EH (cell line): ENCODE measurements at places on chromosomes 13 and 19.

GRCh38 chr19:47146920-47147319 is 16.3 kb downstream of the SAE1 start:
- no peak for DNase-seq

DNA sequence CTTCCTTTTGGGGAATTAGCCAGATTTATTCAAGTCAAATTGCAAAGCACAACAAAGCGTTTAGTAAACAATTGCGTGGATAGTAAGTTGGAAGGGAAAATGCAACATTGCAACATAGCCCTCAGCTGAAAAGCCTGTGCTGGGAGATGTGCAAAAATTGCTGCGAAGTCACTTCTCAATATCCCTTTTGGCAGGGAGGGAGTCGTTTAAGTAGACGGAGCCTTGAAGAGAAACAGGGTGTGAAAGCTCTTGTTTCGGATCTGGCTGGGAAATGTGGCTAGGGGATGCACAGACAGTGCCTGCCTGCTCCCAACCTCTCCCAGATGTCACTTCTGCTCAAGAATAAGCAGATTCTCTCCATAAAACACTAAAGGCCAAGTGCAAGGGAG is 56.8 kb downstream of the SLC7A1 start:
- DNase-seq, result no peak

- peak; percentile 89 for DNase-seq
Measured at GRCh38 chr19:47483800-47484690, at the start of gene KPTN. KPTN (minus strand) TSS chr19:47484219; CDS start chr19:47484160, 59 bp downstream.

DNA sequence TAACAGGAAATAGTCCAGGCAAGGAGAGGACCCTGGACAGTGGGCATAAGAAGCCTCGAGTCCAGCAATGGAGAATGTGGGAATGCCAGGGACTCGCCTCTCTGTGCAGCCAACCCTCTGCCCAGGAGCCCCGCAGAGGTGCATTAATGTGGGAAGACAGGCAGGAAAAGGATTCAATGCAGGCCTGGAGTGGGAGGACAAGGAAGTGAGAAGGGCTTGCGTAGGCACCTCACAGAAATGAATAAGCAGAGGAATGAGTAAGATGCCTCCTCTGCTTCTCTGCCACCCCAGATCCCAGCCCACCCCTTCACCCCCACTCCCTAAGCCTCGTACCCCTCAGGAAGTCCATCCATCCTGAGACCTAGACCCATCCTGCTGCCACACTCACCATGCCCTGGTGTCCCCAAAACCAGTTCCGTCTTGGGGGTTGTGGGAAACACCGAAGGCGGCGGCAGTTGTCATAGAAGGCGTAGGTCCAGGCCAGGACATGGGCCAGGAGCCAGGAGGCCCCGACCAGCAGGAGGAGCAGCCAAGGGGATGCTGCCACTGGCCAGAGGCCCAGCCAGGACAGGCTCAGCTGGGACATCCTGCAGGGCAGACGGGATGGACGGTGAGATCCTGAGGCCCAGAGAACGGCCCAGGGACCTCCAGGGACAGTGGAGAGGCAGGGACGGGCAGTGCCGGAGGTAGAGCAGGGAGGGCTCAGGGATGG is 692 bp downstream of the CYP4F2 start:
- no peak for DNase-seq

DNA sequence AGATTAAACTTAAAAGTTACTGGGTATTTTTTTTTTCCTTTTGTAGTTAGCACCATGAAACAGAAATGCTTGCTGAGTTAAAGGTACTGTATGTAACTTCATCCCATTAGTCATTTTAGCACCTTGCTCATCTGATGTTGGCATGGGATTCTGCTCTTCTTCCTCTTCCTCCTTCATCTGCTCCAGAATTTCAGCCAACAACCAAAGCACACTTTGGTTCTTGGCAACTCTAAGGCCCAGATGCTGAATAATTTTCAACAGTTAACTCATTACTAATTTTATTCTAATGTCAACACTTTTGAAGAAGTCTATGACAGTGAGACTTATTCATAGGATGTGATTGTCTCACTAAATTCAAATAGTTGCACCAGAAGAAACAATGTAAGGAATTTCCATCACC is 359.2 kb downstream of the KCTD12 start:
- DNase-seq, result no peak

DNA sequence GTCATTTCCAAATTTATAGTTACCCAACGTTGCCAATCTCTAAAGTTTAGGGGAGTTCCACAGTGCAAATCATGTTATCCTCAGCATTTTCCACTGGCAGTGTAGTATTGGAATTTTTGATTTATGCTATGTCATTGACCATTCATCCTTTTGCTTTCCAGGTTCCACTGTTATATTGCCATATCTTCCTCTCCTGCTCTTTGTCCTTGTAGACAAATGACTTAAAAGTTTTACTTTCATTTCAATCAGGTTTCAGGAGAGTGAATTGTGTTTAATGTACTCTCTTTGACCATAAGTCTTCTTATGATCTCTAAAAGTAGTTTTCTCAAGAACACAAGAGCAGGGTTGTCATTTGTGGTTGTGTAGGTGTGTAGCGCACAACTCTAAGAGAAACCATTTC is 274.6 kb downstream of the COG6 start:
- DNase-seq, result no peak

DNA sequence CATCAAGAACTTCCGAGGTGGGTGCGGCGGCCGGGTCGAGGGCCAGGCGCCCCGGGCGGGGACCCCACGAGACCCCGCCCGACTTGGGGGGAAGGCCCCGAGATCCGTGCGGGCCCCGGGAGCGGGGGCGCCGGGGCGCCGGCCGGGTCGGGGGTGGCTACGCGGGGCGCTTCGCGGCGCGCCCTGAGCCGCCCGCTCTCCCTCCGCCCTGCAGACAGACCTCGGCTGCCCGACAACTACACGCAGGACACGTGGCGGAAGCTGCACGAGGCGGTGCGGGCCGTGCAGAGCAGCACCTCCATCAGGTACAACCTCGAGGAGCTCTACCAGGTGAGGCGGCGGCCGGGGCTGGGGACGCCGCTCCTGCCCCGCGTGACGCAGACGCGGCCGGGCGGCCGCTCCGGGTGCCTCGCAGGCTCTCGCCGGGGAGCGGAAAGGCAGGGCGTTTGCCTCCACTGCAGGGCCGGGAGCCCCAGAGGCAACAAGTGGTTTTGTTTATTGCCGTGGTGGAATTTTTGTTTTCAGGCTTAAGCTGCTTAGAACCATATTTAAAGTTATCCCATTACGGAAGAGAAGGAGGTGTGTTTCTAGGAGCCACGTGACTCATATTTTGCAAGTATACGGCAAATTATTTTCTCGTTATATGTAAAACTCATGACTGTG is 477 bp downstream of the CUL4A start:
- DNase-seq, result peak; percentile 69

DNA sequence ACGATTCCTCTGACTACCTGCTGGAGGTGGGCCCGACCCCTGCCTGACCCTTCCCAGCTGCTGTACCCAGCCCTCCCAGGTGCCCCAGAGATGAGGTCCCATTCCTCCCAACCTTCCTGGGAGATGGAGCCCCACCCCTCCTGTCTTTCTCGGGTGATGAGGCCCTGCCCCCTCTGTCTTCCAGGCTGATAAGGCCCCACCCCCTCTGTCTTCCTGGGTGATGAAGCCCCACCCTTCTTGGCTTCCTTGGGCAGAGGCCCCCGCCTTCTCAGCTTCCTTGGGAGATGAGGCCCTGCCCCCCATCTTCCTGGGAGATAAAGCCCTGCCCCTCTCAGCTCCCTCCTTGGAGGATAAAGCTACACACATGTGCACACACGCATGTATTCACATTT is 47.9 kb downstream of the CERS4 start:
- DNase-seq, result peak; percentile 36

GRCh38 chr19:18659281-18660050 is 22.6 kb downstream of the KLHL26 start:
- DNase-seq, result peak; percentile 51

DNA sequence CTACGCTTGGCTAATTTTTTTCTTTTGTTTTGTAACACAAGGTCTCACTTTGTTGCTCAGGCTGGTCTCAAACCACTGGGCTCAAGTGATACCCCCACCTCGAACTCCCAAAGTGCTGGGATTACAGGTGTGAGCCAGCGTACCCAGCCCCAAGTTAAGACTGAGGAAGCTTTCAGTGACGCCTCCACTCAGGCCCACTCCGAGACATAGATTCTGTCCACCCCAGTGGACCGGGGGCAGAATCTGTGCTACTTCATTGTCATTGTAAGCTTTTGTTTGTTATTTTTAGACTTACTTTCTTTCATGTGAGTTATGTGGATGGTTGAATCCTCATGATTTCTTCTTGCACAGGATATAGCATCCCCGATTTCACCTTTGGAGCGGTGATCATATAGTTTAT is 156.9 kb upstream of the TSHZ3 start:
- DNase-seq, result no peak

- no peak for DNase-seq
Measured at GRCh38 chr13:23645851-23646250, 75.6 kb downstream of the TNFRSF19 start.

- peak; percentile 15 for DNase-seq
Measured at GRCh38 chr19:50458396-50459066, 17.8 kb upstream of the EMC10 start.

DNA sequence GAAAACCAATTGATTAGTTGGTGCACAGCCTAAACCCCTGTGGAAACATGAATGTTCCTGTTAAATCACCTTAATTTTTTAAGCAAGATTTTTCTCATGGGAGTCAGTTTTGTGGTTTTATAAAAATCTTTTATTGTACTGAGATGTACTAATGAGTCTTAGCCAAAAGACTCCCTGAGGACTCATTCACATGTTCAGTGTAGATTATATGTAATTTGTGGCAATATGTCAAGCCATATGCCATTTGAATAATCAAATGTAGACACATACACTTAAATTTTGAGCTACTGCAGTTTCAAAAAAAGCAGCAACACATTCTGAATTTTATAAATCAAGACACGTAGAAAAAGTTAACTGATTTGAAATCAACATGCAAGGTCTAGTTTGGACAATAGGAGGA is 395.2 kb downstream of the MYO16 start:
- DNase-seq, result no peak

DNA sequence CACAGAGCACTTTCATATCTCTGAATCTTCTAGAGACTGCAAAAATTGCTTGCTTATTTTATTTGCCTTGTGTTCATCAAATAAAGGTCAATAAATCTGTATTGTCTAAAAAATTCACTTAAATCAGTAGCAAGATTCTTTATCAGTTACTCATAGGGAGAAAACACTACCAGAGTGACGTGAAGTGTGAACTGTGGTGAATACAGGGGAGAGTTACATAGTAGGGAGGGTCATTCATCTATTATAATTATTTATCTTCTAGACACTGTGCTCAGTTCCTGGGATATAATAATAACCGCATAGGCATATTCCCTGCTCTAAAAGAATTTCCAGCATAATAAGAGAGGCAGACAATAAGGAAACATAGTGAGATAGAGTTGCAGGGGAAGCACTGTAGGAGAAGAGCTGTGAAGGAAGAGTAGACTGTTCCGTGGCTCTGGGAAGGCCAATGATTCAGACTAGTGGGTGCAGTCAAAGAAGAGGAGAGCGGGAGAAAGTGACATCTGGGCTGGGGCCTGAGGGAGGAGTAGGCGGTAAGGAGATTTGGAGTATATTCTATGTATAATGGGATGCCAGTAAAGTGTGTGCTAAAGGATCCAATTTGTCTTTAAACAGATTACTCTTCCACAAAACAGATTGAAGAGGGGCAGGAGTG is 84.0 kb upstream of the TDRD3 start:
- DNase-seq, result no peak

GRCh38 chr19:15315101-15315500 is 17.2 kb downstream of the BRD4 start:
- DNase-seq, result no peak

GRCh38 chr19:17114414-17114831 is 38.8 kb downstream of the MYO9B start:
- no peak for DNase-seq

DNA sequence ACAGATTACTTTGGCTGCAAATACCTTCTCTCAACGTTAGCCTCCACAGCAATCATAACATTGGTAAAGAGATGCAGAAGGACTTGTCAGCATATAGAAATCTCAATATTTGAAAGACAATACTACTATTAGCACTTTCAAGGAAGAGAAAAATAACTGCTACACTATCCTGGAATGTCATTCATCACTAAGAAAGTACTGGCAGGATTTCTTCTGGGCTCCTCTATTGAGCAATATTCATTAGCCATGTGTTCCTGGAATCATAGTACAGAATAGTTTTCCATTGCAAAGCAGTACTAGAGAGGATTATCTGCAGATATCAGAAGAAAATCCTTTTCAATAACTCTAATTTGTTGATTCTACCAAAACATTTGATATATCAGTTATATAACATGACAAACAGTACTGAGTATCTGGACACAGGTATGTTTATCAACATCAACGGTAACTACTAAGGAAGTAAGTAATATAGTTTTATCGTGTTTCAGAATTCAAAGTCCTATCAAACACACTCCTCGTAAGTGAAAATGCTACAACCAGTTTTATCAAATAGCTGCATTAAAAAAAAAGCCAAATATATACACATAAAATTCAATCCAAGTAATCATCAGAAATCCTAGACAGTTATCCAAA is 27.3 kb downstream of the INTS6 start:
- peak; percentile 59 for DNase-seq

DNA sequence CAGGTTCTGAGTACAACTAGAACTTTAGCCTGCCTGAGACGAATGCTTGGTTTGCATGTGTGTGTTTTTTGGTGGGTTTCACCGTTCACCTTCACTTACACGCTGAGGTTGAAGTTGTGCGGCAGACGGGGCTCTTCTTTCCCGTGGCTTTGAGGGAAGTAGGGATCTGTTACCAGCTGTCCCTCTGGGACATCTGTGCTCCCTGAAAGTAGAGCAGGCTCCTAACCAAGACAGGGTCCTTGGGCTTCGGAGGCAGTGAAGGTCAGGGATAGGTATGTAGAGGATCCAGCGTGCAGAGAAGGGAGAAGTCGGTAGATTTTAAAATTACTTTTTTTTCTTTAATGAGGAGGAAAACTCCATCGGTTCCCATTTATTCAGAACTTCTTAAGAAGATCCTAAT is 48.7 kb downstream of the ZNF536 start:
- no peak for DNase-seq

GRCh38 chr13:50810998-50811397 is 32.5 kb downstream of the DLEU7 start:
- no peak for DNase-seq

GRCh38 chr19:5155586-5156210 is 184.9 kb downstream of the PTPRS start:
- no peak for DNase-seq
